ENCODE measurements at places on chromosomes 2 and 18. TPM values are rescaled to one million over a fixed set of nuclear protein-coding genes. Genes with fewer than 3 reads are reported as not detected.

Gene CYTIP
- 0.82 TPM for total RNA-seq

GRCh38 chr2:104431701-104432121 lies 422.2 kb upstream of the POU3F3 start:
- no peak for DNase-seq

DNA sequence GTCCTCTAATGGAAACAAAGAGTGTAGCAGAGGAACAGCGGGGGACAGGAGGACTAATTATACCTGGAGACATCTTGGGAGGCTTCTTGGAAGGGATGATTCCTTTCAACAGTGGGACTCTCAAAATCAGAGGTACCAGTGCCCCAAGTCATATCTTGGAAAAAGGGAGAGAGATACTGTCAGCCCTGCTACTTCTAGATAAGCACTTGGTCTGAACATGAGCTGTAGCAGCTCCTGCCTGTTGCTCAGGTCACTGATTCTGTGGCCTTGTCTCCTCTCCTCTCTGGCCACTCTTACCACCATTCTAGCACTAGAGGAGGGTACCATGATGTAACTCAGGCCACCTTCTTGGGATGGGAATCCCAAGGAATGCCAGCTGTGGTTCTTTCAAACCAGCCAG lies 54.5 kb downstream of the MFSD6 start:
- no peak for DNase-seq

DNA sequence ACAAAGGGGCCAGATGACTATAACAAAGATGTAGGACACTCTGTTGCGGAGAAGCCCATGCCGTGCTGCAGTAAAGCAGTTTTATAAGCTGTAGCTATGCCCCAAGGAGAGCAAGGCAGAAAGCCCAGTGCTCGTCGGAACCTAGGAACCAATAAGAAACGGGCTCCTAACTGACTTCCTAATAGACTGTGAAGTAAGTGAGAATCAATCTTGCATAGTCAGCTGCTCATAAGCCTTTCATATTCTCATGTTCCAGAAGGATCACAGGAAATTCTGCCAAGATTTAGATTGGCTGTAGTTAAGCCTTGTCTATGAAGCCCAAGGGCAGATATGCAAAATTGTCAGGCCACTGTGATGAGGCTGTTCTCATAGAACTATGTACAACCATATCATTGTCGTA lies 98.4 kb downstream of the RTTN start:
- DNase-seq: peak; percentile 22

DNA sequence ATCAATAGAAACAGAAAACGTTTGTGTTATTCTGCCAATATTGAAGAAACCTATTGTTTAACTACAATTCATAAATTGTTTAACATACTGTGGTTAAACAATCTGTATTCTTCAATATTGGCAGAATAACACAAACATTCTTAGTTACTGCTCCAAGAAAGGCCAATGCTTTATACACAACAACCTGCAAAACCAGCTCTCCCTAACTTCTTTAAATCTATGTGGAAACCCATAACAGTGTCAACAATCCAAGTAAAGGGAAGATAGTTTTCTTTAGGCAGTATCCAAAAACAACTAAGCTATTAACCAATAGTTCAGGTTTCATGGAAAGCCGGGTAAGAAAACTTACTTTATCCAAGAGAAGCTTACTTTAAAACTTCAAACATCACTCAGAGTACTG lies 6.2 kb upstream of the RBM45 start:
- no peak for DNase-seq

DNA sequence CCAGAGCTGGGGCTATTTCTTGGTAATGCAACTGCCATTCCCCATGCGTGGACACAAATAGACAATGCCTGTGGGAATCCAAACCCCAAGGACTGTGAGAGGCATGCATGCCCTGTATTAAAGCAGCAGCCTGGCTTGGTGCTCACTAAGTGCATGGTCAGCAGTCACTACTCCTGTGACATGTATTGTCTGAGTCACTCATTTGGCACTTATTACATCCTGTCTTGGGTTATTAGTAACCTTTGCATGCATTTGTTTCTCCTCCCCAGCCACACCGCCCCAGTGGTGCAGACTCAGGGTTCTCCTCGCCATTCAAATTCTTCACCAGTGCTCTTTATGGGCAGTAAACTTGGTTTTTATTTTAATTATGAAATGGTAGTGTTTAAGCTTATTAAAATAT lies 30.2 kb downstream of the PRKCE start:
- DNase-seq: peak; percentile 81

Gene CROCC2
- total RNA-seq: 0.41 TPM

GRCh38 chr2:73104933-73105332 lies 7.8 kb downstream of the RAB11FIP5 start:
- DNase-seq: no peak

Gene SERPINB12
- total RNA-seq: not detected

- no peak for DNase-seq
Observed at GRCh38 chr18:30852980-30853379, 189.6 kb downstream of the DSC3 start.

Gene PSMA8
- total RNA-seq: not detected

DNA sequence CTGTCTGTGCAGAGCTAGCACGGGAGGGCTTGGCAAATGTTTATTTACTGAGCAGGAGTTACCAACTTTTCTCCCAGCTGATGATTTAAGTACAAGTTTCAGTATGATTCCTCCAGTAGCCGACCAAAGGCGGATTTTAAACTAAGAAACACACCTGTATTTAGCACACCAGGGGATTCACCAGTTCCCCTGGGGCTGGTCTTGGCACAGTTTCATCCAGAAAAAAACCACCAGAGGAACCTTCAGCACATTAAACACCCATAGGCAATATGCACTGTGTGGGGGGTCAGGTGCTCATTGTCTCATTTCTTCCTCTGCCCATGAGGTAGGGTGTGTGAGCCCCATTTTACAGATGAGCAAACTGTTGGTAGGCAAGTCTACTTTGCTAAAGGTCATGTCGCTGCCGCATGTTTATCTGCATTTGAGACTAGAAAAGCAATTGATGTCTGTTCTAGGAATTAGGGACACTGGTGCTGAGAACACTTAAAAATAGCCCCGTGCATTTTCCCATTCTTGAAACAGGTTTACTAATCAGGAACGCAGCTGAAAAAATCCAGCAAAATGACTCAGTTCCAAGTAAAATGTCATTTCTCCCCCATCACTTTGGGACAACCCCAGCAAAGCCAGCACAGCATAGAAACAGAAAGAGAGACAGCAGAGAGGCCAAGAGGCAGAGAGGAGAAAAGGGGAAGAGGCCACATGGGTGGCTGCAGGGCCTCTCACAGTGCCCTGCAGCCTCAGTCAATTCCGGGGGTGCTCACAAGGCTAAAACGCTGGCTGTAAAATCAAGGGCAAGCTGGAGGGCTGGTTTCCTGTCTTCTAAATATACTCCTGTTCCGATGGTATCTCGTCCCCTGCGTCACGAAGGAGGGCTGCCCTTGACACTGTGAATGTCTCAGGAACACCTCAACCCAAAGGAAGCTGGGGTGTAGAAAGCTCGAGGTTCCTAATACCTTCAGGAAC lies 166.8 kb upstream of the ID2 start:
- DNase-seq: no peak

DNA sequence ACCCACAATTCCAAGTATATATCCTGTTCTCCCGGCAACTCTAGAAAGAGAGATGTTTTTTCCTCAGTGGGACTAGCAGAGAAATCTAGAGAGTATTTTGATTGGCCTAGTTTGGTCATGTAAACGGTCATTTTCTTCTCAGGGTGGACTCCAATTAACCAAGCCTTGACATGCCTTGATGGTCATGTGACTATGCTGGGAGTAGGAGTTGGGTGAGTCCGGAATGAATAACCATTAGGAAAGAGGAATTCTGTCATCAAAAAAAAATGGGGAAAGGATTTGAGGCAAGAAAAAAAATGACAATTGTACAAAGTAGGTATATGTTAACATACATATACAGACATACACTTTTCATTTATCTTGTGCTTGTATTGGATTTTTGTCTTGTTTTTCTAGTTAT lies 248.2 kb upstream of the CDH20 start:
- no peak for DNase-seq

DNA sequence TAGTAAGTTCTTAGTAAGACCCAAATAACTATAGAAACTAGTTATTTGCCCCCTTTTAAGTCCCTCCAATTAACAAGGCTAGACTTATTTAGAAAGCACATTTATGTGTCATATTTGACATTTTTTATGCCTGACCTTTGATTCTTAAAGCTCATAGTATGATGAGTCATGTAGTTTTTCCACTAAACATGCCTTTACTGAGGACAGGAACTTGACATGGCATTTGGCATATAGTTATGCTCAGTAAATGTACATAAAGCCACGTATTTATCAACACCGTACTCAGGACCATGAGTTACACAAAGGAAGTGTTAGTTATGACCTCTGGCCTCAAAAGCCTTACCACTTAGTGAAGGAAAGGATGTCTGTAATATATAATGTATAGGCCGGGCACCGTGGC lies 78.9 kb downstream of the GNAL start:
- DNase-seq: no peak

Gene APLF
- total RNA-seq: 6.8 TPM

DNA sequence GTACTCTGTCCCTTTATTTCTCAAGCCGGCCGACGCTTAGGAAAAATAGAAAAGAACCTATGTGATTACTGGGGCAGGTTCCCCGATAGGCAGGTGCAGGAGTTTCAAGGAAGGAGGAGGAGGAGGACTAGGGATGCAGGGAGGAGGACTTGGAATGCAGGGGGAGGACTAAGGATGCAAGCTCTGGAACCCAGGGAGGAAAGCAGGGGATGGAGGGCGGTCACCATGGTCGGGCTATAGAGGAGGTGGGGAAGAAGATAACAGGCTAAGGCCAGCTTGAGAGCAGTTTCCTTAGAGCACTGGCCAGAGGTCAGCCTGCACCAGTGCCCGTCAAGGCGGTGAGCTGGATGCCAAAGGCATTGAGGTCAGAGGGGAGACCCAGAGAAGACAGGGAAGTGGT lies 18.7 kb upstream of the B3GNT7 start:
- DNase-seq: no peak

- peak; percentile 3 for DNase-seq
Observed at GRCh38 chr18:63603772-63604171, 16.6 kb downstream of the SERPINB13 start.

DNA sequence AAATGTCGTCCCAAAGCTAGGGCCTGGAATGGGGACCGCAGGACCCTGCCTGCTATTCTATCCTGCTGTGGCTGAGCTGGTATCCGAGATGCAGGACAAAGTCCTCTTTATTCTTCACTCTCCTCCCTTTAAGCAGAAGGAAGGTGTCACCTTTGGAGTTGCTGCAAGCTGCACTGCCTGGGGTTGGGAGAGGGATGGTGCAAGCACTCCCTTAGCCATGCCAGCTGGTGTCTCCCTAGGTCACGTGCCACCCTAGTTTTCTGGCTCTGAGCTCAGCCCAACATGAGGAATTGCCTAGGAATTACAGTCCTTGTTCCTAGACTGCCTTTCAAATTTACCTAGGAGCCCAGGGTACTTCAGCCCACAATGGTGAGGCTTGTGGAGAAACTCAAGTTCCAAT lies 21.4 kb upstream of the FAM228A start:
- DNase-seq: no peak

Data from fibroblast of the aortic adventitia (primary cell).